Right lung (tissue), 10 donors: ENCODE measurements at places on chromosomes 7 and 10. TPM values are rescaled to one million over a fixed set of nuclear protein-coding genes. Genes with fewer than 3 reads are reported as not detected.

Gene MYL7
- 1.4 TPM for polyA plus RNA-seq

Gene ABCC2
- polyA plus RNA-seq = 1.2 TPM

Gene IDI2
- not detected for polyA plus RNA-seq

Gene SFTPD
- polyA plus RNA-seq = 10.2 TPM

Gene SH2D4B
- polyA plus RNA-seq = 0.18 TPM

Gene CCDC3
- 6.7 TPM for polyA plus RNA-seq

Gene ANKRD22
- polyA plus RNA-seq = 0.70 TPM

Gene PRKCQ
- polyA plus RNA-seq = 6.4 TPM

Gene SPAM1
- polyA plus RNA-seq = not detected

Gene MOGAT3
- not detected for polyA plus RNA-seq

Gene ZNF33A
- 51.4 TPM for polyA plus RNA-seq

Gene PITX3
- polyA plus RNA-seq = 2.3 TPM

Gene LIPF
- polyA plus RNA-seq = 0.33 TPM

Gene CALN1
- 0.28 TPM for polyA plus RNA-seq

Gene GTPBP10
- 18.5 TPM for polyA plus RNA-seq

Gene ZNF365
- 0.46 TPM for polyA plus RNA-seq

Gene CCDC172
- polyA plus RNA-seq = not detected

Gene CHN2
- 3.3 TPM for polyA plus RNA-seq

Gene CPN1
- polyA plus RNA-seq = not detected

Gene C10orf53
- polyA plus RNA-seq = not detected

Gene GPR26
- not detected for polyA plus RNA-seq

Gene PON1
- 0.45 TPM for polyA plus RNA-seq

Gene CFTR
- polyA plus RNA-seq = 24.8 TPM

Gene CRTAC1
- 2.3 TPM for polyA plus RNA-seq

Gene CPA1
- 1.1 TPM for polyA plus RNA-seq

Gene COL26A1
- 5.9 TPM for polyA plus RNA-seq

Gene FZD8
- 3.6 TPM for polyA plus RNA-seq

Gene SPDYE6
- 3.2 TPM for polyA plus RNA-seq

Gene ARMH3
- 20.3 TPM for polyA plus RNA-seq

Gene CUZD1
- 2.3 TPM for polyA plus RNA-seq

Gene PHKG1
- 2.7 TPM for polyA plus RNA-seq

Gene HTR5A
- polyA plus RNA-seq = not detected

Gene STAG3
- polyA plus RNA-seq = 21.2 TPM

Gene FAM25A
- polyA plus RNA-seq = not detected

Gene DNAJC2
- 57.0 TPM for polyA plus RNA-seq

Gene BAIAP2L1
- polyA plus RNA-seq = 20.6 TPM

Gene CADPS2
- polyA plus RNA-seq = 74.2 TPM

Gene HOXA13
- polyA plus RNA-seq = not detected

Gene ZNF735
- polyA plus RNA-seq = not detected

Gene NPY
- 1.0 TPM for polyA plus RNA-seq

Gene OR2A42
- 2.4 TPM for polyA plus RNA-seq

Gene SYT15
- 26.5 TPM for polyA plus RNA-seq

Gene AKR1B15
- 0.07 TPM for polyA plus RNA-seq

Gene AGBL3
- polyA plus RNA-seq = 16.9 TPM

Gene TMEM178B
- polyA plus RNA-seq = 4.8 TPM

Gene BBS9
- 17.7 TPM for polyA plus RNA-seq

Gene NME8
- polyA plus RNA-seq = 0.48 TPM

Gene CALML5
- not detected for polyA plus RNA-seq

Gene EGR2
- polyA plus RNA-seq = 3.3 TPM

Gene DRGX
- polyA plus RNA-seq = not detected

Gene TMEM254
- 52.6 TPM for polyA plus RNA-seq

Gene KCP
- polyA plus RNA-seq = 9.6 TPM

Gene GALNT17
- polyA plus RNA-seq = 22.2 TPM
